ENCODE measurements at places on chromosomes 4 and X.

DNA sequence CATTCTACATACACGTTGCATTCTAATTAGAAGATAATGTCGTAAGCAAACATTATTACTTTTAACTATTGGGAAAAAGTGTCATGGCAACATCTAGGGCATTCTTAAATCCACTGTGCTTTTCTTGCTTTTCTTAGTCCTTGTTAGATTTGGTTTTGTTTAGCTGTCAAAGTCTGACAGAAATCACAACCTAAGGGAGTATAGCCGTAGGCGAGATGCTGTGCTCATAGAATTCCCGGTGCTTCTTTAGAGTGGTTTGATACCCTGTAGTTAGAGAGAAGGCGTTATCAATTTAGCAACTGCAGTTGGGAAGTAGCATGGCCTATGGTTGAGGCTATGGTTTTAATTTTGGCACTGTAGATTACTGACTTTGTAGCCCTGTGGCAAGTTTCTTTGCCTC, 45.7 kb downstream of the WWC2 start:
- DNase-seq, result no peak

DNA sequence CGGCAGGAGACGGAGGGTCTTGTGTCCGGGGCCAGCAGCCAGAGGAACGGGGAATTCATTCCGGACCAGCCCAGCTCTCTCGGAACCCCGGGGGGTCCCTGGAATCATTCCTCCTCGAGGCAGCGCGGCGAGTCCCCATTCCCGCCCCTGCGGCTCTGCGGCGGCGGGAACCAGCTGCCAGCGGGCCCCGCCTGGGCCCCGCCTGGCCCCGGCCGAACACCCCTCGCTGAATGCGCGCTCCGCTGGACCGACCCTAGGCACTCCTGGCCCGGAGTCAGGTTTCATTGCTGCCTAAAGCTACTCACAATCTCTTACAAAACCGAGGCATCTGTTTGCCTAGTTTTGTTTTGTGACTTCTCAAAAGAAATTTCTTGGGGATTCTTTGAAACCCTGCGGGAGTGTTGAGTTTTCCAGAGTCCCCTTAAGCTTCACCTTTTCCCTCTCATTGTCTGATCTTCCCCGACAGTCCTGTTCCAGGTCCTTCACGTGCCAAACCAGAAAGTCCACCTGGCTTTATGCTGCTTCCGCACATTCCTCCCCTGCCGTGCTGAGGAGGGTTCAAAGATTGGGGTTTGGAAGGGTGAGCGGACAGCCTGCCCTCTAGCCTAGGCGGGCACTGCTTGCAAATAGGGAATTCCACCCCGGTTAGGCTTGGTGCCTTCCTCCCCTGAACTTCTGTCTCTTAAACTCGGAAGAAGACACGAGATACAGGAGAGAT, 789 bp downstream of the ARHGAP10 start:
- no peak for DNase-seq

DNA sequence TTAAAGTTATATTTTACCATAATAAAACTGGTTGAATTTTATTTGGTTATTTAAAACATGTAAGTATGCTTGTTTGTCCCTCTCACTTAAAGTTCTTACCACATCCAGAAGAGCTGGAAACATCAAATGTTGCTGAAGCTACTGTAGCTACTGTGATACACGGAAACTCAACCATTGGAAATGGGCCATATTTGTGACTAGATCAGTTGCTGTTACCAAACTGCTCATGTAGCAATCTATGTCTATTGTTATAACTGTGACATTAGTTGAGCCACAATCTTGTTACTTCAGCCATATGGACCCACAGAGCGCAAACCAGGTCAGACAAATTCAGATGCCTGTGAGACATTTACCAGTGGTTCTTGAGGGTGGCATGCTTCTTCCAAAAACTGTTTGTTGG, 41.6 kb downstream of the NDNF start:
- DNase-seq, result no peak

- no peak for DNase-seq
These were observed 171.2 kb upstream of the RPL34 start for GRCh38 chr4:108449129-108449528.

DNA sequence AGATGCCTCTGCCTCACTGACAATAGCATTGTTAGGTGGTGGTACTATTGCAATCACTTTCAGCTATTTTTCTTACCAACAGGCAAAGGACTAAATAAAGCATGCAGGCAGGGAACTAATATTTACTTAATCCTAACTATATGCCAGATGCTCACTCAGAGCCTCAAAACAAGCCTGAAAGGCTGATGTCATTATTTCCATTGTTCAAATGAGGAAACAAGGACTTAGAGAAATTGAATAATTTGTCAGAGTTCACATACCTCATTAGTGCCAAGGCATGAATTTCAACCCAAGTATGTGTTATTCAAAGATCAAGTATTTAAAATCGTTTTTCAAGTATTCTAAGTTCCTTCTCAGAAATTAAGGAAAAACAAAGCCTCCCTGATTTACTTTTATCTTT, 374.9 kb upstream of the TECRL start:
- no peak for DNase-seq

DNA sequence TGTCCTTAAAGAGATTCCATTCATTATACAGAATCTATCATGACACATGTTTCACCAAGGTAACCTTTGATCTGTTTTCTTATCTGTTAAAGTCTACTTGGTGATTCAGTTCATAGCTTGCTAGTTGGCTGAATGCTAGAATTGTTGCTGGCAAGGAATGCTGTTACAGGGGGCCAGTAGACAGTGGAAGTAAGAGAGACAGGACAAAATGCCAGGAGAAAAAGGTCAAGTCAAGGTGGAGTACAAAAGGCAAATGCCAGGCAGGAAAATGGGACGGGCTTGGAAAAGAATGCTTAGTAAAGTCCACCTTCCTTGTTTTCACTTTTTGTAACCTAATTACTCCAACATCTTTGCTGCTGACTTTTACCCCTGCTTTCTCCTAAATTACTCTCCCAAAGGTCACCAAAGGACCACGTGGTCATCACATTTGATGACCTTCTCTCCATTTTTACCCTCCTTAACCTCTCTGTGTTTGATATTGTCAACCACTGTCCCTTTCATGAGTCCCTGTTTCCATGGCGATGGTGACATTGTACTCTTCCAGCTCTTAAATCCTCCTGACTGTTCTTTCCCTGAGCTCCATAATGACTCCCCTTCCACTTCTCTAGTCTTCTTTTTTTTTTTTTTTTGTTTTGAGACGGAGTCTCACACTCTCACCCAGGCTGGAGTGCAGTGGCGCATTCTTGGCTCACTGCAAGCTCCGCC, 24.5 kb upstream of the TAPT1 start:
- no peak for DNase-seq

- DNase-seq, result no peak
These were observed 34.6 kb upstream of the PRRG1 start for GRCh38 chrX:37314531-37314930.

GRCh38 chr4:8061145-8061544, 97.5 kb downstream of the ABLIM2 start:
- no peak for DNase-seq

Measured in CMK (cell line).